ENCODE measurements at places on chromosomes 2 and 18.

- no peak for DNase-seq
Observed at GRCh38 chr2:43086451-43087221, 139.8 kb downstream of the ZFP36L2 start.

GRCh38 chr2:26401739-26402541 lies at the start of gene DRC1:
TSS of gene DRC1 (plus strand) at chr2:26401920. CDS start at chr2:26401990, 70 bp downstream.
- DNase-seq: peak; percentile 68

DNA sequence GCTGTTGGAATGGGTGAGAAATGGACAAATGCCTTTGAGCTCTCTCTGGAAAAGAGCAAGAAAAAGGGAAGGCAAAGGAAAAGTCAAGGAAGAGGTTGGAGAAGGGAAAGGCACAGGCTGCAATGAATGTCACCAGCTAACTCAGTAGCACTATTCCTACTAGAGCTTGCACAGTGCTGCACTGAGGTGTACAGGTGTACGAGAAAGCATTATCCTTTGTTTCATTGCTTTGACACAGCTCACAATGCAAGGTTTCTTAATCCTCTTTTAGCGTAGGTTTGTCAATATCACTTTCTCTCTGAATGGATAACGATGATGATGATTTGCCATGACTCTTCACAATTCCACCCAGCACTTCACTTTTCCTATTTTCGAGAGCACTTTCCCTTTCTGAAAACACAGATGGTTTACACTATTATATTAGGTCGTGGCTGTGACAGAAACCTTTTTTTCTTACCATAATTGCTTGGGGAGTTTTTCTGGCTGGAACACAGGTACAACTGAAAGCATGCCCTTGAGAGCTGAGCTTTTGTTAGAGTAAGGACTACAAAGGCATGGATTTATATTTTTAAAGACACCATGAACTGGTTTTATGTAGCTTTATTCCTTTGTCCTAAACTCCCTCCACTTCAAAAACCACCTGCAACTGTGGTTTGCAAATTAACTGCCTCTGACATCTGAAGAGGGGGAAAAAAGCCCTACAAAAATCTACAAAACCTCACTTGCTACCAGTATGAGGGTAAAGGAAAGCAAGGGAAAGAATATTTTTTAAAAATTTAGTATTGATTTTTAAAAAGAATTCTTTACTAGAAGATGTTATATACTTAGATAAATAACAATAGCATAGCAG lies 265.5 kb downstream of the TGIF1 start:
- no peak for DNase-seq

DNA sequence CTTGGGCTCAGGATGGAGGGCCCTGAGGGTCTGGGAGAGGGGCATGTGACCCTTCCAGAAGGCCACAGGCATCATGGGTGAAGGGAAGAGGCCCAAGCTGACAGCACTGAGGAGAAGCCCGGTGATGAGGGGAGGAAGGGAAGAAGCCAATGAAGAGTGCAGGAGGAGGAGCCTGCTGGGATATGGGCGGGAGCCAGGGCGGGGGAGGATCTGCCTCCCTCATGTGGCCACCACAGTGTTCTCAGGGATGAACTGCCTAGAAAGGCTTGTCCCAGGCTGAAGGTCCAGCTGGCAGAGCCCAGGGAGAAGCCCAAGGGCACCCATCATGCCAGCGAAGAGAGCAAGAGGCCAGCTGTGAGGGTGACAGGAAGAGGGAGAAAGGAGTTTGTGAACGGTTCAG lies 24.6 kb upstream of the PLB1 start:
- DNase-seq: no peak

Measured in activated naive CD8-positive, alpha-beta T cell treated with anti-CD3 and anti-CD28 coated beads, Interleukin-2, amount 10 ng/mL, durations not matched to agents 7 days and 5 days (primary cell).